HFFc6 (cell line): ENCODE measurements at places on chromosomes 7 and 10.

DNA sequence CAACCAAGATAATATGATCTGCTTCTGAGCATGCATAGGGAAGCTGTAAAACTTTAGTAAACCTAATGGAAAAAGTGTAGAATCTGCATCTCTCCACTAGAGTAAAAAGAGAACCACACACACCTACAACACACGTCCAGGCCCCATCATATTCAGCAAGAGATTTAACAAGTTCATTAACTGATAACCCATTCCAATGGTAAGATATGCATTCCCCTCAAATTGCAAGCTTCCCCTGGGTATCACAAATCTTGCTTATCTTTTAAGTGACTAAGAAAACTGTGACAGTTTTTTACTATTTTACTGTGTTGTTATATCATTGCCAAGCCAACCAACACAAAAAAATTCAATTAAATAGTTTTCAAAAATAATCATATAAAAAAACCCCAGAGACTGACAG lies 8.0 kb downstream of the DPY19L1 start:
- no peak for DNase-seq

DNA sequence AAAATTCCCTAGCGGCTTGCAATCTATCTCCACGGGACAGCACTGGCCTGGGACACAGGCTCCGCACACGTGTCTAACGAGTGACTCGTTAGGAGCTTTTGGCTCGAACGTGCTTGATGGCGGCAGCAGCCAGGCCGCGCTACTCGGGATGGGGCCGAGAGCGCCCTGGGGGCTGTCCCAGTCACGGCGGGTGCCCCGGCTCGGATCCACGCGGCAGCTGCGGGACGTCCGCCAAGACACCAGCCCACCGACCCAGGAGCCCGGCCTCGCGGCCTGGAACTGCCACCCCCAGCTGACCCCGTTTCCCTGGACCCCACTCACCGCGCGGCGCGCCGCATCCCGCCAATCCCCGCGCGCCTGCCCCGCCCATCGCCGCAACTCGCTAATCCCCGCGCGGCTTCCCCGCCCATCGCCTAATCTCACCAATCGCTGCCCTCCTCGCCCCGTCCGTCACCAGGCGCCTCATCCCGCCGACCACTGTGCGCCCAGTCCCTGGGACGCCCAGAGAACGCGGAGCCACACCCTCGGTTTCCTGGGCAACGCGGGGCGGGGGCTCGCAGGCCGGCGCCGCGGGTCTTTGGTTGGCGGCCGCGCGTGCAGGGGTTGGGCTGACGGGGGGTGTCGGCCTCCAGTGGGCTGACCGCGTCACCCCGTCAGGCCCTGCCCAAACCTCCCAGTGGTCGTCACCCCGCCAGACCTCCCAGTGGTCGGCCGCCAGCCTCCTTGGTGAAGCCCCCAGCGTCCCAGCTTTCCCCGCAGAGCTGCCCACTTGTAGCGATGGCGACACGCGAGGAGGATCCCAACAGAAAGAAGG lies at the start of gene POLD2:
Gene POLD2 (minus strand): TSS at position 359 of the 814 bp plus-strand sequence. CDS start 1,495 bp downstream, outside the sequence.
- peak; percentile 96 for DNase-seq

- DNase-seq: no peak
These were observed 63.3 kb downstream of the ZMIZ1 start for GRCh38 chr10:79131836-79132631.

DNA sequence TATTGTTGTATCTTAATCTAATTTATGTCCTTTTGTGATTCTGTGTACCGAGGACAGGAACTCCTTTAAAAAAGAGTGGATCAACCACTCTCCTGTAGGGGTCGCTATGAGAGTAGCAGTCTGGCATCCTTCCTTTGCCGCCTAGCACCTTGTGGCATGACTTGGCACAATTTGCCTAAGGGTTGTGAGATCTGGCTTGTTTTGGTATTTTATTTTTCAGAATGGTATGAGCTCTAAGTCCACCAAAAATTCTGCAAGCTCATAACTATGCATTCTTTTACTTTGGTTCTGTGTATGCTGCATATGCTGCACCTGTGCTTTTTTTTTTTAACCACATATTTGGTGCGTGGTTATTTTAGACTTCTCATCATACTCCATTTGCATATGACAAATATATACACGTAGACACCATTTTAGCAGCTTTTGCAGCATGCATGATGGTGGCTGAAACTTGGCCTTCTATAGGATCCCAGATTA lies 112.8 kb downstream of the CDK14 start:
- peak; percentile 9 for DNase-seq

DNA sequence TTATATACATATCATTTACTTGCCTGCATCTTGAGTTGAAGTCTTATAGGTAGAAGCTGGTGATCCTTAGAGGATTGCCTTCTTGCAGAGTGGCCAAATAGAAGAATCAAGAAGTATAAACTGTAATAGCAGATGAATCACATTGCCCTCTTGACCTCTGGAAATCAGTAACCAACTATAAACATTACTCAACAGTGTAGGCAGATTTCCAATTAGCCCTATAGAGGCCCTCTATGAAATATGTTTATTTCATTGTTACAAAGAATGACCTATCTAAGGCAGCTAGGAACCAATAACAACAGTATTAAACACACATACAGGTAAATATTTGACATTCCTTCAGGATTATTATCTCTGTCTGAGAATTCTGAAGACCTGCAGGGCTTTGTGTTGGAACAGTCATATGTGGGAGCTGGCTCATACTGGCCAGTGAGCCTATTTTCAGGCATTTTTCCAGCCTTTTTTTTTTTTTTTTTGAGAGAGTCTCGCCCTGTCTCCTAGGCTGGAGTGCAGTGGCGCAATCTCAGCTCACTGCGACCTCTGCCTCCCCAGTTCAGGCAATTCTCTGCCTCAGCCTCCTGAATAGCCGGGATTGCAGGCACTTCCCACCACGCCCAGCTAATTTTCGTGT lies 7.2 kb upstream of the SRI start:
- peak; percentile 66 for DNase-seq

DNA sequence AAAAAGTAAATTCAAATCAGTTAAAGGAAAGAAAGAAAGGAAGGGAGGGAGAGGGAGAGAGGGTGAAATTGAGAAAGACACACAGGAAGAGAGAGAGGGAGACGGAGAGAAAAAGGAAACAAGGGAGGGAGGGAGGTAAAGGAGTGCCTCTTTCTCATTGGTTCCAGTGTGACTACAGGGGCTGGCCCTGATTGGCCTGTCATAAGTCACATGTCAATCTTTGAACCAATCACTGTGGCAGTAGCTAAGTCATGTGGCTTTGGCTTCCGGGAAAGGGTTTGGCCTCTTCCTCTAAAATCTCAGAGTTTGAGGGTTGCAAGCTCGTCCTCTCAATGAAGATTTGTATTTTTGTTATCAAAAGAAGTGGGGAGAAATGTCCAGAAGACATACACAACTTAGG lies 150.2 kb downstream of the RAB11FIP2 start:
- DNase-seq: no peak

DNA sequence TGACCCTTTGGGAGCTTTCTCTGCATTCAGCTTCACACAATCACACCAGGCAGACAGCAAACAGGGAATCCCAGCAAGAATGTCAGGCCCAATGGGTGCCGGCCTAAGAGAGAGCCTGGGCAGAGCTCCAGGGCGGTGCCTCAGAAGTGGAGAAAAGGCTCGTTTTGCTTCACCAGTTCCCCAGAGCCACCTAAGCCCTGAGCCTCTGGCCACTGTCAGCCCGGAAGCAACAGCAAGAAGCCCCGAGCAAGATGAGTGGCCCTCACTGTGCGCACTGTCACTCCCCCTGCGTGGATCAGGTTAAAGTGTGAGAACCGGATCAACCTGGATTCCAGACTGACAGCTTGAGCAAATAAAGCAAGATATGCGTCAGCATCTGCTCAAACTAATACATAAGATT lies 14.7 kb downstream of the CNPY1 start:
- no peak for DNase-seq

- no peak for DNase-seq
These were observed 3.5 kb downstream of the SHH start for GRCh38 chr7:155808549-155809331.

DNA sequence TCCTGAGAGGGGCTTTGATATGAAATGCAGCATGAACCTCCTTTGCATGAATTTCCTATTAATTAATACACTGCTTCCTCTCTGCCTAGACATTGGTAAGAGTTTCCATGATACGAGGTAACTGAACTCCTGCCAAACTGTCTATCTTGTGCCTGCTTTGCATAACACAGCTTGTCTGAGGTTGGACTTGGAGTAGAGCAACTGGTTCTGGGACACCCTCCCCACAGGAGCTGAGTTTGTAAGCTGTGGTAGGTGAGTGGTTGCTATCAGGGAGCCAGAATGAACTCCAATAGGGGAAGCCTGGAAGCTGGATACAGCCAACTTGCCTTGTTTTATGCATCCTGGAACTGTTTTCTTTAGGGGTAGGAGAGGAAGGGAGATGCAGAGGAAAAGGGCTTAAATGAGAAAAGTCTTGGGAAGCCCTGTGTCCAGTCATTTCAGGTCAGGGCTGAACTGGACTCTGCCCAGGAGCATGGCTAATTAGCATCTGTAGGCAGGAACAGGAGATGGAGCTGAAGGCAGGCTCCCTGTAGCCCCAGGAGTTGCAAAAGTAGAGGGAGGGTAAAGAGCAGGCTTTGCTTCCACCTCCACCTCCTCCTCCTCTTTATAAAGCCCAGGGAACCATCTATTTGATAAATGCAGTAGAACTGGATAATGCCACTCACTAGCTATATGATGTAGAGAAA lies 73.2 kb upstream of the GPR158 start:
- DNase-seq: no peak

- no peak for DNase-seq
These were observed 21.9 kb downstream of the CACNB2 start for GRCh38 chr10:18162021-18162627.

- no peak for DNase-seq
These were observed 569.4 kb downstream of the SUGCT start for GRCh38 chr7:40704172-40704571.

DNA sequence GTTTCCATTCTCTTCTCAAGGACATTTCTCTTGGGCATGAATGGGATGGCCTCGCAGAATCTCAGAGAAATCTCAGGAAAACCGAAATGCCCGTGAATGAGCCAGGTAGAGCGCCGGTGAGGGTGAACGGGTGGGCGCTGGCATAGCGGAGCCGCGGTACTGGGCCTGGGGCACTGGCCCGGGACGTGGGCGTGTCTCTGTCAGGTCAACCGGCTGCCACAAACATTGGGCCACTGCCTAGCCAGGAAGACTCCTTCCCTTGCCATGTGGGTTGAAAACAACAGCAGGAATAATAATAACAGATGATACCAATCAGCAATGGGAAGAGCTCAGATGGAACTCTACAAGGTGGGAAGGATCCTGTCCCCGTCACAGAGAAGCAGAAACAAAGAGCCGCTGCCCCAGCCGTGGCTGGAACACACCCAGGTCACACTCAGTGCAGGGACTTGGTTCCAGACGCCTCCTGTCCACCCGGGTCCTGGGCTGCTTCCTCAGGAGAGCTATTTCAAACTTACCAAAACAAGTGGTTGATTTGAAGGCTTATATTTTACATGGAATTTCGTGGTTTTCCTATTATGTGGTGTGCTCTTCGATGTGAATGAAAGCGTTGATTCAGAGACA lies 51.1 kb upstream of the EBF3 start:
- no peak for DNase-seq

DNA sequence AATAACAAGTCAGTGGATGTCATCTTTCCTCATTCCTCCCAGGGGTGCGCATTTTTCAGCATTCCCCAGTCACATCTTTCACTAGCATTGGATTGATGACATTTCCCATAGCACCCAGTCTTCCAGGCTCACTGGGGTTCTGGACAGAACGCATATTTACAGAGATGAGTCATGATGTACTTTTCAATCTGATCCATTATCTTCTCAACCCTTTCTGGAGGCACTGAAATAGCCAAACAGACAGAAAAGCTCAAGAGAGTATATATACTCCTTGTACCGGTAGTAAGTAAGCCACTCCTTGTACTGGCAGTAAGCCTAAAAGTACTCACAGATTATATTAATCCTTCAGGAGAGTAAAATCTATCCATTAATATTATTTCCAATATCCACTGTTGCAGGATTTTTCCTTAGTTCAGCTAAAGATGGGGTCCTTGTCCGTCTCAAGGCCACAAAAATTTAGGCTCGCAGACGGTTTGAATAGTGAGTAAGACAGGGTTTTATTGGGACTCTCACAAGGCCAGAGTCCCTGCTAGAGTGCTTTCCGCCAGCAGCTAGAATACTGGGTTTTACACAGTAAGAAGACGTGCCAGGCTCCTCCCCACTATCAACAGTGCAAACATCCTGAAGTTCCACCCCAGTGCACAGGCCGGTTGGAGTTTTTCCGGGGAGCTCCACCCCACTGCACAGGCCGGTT lies 60.8 kb downstream of the MDH2 start:
- no peak for DNase-seq

- DNase-seq: no peak
These were observed 288.9 kb downstream of the ADARB2 start for GRCh38 chr10:1448252-1448930.

- no peak for DNase-seq
These were observed 29.1 kb upstream of the LBX1 start for GRCh38 chr10:101258179-101258885.

- DNase-seq: no peak
These were observed 26.6 kb downstream of the FGF8 start for GRCh38 chr10:101749047-101750016.

DNA sequence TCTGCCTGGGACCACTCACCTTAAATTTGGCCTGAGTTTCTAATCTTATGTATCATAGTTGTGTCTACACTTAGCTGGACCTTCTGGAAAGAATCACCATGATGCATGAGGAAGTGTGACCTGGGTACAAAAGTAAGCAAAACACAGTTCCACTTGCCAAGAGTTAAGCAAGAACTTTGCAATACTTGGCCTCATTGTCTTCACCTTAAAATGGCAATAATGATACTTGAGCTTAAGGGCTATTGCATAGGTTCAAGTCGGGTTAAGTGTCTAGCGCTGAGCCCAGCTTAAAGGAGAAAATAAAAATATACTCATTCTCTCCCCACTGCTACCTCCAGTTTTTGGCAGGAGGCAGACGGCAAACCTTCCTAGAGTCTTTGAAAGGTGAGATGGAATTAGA lies 133.9 kb upstream of the BMPER start:
- DNase-seq: no peak

- DNase-seq: peak; percentile 18
These were observed 34.1 kb upstream of the IFRD1 start for GRCh38 chr7:112416127-112416526.

- no peak for DNase-seq
These were observed 22.4 kb downstream of the KCNH2 start for GRCh38 chr7:150955519-150956394.

GRCh38 chr10:28879875-28880682 lies 202.8 kb downstream of the BAMBI start:
- DNase-seq: no peak

DNA sequence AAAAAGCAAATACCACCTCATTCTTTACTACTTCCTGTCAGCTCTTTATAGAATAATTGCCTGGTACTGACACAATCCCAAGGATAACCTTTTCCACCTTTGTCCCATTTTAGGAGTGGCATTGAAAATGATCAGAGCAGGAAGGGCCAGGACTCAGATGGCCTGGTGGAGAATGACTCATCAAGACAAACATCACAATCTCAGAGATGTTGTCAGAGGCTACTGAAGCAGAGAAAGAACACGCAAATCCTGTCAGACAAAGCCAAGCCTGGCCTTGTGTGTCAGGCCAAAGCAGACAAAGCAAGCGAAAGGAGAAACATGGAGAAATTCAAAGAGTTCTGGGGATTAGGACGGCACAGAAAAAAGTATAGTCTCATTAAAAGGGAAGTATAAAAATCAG lies 40.9 kb downstream of the NSUN6 start:
- DNase-seq: peak; percentile 76

GRCh38 chr7:17771901-17772408 lies 168.3 kb downstream of the SNX13 start:
- no peak for DNase-seq
